NCI-H2029 (cell line): ENCODE measurements at places on chromosomes 3 and 15.

GRCh38 chr3:165748094-165748493, 89.1 kb downstream of the BCHE start:
- no peak for DNase-seq

GRCh38 chr15:70362350-70362749, 264.6 kb upstream of the TLE3 start:
- DNase-seq, result no peak

DNA sequence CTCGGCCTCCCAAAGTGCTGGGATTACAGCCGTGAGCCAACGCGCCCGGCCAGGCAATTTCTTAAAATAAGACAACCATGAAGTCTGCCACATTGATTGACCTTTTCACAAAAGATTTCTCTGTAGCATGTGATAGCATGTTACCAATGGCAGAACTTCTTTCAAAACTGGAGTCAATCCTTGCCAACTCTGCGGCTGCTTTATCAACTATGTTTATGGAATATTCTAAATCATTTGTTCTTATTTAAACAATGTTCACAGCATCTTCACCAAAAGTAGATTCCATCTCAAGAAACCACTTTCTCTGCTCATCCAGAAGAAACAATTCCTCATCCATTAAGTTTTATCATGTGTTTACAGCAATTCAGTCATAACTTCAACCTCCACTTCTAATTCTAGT, 9.4 kb downstream of the UBR1 start:
- DNase-seq, result no peak

DNA sequence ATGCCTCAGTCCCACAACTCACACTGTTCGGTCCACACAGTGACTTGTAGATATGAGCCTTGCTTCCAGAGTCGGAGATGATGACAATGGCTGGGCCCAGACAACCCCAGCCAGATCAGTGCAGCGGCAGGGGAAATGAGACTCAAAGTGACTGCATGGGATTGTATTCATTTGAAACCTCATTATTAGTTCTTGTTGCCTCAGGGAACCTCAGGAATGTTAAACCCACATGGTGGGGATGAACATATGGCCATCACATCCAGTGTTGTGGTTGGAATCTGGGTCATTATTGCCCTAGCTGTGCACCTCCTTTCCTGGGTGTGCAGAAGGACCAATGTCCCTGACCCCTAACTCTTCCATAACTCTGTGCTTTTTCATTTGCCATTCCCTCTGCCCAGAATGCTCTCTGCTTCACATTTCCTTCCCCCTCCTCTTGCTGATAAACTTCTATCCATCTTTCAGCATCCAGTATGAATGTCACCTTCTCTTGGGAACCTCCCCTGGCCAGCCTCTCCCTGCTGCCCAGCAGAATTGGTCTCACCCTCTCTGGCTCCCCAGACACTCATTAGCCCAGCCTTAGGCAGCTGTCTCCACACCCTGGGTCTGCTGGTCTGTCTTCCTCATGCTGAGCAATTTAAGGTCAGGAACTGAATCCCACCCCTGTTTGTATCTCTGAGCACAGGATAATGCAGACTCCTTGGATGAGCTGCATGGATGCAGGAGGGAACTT, 67.0 kb upstream of the TNFAIP8L3 start:
- no peak for DNase-seq

- DNase-seq, result no peak
Observed at GRCh38 chr15:29910068-29910467, 87.8 kb upstream of the TJP1 start.

- no peak for DNase-seq
Observed at GRCh38 chr3:11204697-11205348, 50.5 kb downstream of the HRH1 start.

DNA sequence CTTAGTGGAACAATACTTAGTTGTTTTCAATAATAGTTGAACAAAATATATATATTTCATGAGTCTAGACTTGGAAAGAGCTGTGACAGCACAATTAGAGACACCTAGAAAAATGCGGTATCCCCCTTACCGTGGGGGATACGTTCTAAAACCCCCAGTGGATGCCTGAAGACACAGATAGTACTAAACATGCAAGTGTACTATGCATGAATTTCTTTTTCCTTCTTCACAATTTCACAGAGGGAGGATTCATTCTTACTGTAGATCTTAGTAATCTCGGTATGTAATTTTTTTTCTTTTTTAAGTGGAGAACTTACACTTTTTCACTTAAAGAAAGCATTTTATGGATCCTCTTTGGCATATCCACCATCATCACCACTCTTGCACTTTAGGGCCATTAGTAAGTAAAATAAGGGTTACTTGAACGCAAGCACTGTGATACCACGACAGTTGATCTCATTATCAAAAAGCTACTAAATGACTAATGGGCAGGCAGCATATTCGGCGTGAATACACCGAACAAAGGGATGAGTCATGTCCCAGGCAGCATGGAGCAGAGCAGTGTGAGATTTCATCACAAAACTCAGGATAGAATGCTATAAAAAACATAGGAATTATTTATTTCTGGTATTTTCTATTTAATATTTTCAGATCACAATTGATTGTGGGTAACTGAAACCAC, 72.3 kb upstream of the ZNF280D start:
- DNase-seq, result no peak

DNA sequence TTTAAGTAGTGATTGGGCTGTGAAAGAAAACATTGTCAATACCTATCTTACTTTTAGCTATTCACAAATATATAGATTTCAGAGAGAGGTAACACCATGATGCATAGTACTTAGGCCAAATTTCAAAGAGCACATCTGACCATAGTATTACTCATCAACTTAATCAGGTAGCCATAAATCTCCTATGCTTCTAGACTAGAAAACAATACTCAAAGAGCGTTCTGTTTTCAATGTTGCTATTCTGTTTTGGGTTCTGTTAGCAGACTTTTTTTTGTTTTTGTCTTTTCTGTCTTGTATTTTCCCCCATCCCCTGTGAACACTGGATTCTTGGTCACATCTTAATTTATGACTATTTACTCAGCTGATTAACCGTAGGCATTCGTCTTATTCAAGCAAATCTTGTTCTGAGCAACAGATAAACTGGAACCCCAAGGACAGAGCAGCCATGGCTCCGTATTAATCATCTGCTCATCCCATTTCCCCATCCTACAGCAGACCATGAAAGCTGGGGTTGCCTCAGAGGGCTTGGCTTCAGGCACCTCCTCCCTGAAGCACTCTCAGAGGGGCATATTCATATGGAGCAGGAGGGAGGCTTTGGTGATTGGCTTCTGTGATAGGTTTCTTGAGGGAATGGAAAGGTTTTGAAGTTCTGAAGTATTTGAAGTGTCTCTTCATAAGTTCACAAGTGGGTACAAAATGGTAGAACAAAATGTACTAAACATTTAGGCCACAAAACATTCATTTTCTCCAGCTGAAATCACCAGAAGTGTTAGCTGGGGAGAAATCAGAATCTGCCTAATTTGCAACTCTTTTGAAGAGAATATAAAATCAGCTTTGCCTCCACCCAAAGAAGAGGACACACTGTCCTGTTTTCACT, 105.3 kb downstream of the TNIK start:
- DNase-seq, result no peak

- DNase-seq, result no peak
Observed at GRCh38 chr15:62666046-62666445, 376.5 kb upstream of the TPM1 start.

DNA sequence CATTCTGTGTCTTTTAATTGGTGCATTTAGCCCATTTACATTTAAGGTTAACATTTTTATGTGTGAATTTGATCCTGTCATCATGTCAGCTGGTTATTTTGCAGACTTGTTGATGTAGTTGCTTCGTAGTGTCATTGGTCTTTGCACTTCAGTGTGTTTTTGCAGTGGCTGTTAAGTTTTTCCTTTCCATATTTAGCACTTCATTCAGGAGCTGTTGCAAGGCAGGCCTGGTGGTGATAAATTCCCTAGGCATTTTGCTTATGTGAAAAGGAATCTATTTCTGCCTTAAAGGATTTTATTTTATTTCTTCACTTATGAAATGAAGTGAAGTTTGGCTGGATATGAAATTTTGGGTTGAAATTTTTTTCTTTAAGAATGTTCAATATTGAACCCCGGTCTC, 70.2 kb upstream of the CD96 start:
- DNase-seq, result no peak

DNA sequence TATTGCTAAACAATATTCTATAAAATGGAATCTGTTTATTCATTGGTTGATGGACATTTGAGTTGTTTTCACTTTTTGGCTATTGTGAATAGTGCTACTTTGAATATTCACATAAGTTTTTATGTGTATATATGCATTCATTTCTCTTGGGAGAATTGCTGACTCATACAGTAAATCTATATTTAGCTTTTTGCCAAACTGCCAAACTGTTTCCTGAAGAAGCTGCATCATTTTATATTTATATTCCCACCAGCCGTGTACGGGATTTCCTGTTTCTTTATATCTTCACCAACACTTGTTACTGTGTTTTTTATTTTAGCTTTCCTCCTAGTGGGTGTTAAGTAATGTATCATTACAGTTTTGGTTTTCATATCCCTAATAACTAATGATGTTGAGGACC, 12.5 kb upstream of the TCAIM start:
- DNase-seq, result no peak

- no peak for DNase-seq
Observed at GRCh38 chr15:76773234-76773633, 131.9 kb downstream of the SCAPER start.

DNA sequence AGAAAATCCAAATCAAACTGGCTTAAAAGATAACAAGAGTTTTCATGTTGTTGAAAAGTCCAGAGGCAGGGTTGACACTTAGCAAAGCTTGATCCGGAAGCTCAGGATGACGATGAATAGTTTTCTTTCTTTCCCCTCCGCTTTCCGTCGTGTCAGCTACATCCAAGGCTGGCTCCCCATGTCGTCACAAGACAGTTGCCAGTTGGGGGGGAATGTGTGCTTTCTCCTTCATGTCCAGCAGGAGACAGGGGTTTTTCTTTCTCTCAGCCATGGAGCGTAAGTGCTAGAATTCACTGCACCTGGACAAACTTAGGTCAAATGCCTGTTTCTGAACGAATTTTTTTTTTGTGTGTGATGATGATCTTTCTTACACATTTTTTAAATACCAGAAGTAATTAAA, 273.8 kb upstream of the RGMA start:
- no peak for DNase-seq

- DNase-seq, result no peak
Observed at GRCh38 chr3:178967177-178967532, 104.5 kb downstream of the ZMAT3 start.

DNA sequence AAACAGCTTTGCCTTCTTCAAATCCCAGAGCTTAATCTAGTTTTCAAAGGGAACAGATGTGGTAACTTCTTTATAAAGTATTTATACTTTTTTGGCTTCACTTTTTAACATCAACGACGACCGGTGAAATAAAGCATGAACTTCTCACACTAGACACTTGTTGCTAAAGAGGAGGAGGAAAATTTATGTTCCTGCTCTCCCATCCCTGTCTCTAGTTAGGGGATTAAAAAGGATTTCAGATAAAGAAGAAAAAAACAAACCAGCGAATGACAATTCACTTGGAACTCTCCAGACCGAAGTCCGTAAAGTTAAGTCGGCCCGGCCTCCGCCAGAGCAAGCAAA, 672 bp downstream of the NEDD4 start:
- DNase-seq, result no peak

- no peak for DNase-seq
Observed at GRCh38 chr3:195512798-195513345, 30.3 kb downstream of the PPP1R2 start.

DNA sequence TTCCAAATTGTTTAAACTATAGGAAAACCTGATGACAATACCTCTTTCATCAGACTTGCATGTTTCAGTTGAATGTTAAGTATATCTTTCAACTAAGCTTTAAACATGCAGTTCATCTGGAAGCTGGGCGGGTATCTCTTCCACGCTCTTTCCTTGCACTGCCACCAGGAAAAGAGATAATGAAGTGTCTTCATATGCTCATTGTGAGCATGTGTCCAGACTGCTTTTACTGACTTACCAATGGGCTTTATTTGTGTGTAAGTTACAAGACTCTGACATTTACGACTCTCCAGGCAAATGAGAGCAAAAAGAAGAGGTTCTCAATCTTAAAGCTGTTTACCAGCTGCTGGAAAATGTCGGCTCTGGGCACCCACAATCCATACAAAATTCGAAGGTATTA, 52.8 kb downstream of the TMEM212 start:
- no peak for DNase-seq

GRCh38 chr3:48157202-48157840, 30.9 kb downstream of the CDC25A start:
- DNase-seq, result no peak

GRCh38 chr15:42070279-42070975, 23.9 kb downstream of the PLA2G4D start:
- no peak for DNase-seq

DNA sequence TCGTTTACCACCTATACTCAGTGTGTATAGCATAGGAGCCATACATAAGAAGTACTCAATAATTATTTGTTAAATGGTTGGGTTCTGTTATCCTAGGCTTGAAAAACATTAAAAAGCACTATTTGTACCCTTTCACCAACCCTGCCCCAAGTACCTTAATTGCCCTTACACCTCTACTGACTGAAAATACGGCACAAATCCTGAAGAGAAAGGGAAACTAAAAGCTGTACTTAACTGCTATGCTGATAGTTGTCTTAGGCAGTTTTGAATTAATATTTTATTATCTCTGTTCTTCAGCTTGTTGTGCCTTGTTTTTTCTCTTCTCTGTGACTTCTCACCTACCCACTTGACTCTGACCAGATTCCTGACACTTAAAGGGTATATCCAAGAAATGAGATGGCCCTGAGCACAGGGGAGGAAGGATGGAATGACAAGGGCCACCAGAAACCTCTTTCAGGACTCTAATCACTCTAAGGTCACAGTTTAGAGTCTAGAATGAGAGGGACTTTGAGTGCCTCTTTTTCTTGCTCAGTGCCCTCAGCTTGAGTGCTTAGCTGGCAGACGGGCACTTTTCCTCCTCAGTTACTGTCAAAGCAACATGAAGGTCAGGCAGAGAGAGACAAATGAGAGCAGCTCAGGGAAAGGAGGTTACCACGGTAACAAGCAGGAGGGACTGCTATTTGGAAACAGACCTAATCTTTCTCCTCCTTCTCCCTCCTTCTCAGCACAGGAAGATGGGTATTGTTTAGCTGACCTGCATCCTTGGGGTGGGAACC, 136.5 kb downstream of the ZNF609 start:
- DNase-seq, result peak; percentile 40

GRCh38 chr3:127395663-127396355, 108.0 kb upstream of the PRR20G start:
- no peak for DNase-seq

DNA sequence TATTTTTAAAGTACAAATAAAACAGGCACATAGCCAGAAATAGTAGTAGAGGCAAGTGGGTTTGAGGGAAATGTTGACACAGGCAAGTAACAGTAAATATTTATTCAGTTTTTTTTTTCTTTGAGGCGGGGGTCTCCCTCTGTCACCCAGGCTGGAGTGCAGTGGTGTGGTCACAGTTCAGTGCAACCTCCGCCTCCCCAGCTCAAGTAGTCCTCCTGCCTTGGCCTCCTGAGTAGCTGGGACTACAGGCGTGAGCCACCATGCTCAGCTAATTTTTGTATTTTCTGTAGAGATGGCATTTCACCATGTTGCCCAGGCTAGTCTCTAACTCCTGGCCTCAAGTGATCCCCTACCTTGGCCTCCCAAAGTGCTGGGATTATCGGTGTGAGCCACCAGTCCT, 43.5 kb downstream of the PHLDB2 start:
- DNase-seq, result no peak

- peak; percentile 91 for DNase-seq
Observed at GRCh38 chr3:50327943-50328691, at the start of gene TUSC2. TSS of gene TUSC2 (minus strand) at chr3:50328223. CDS start at chr3:50328099, 124 bp downstream.
